ENCODE measurements at places on chromosomes 7 and 10.

DNA sequence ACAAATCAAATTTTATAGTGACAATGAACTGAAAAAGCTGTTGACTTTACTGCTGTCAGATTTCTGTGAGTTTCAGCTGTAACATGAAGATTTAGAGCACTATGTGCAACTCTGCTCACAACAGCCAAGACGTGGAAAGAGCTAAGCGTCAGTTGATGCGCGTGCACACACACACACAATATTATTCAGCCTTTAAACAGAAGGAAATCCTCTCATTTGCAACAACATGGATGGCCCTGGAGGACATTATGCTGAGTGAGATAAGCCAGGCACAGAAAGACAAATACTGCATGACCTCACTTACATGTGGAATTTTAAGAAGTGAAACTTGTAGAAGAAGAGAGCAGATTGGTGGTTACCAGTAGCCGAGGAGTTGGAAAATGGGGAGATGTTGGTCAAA lies 82.8 kb upstream of the FRMD4A start:
- DNase-seq, result no peak

GRCh38 chr7:140176122-140176701 lies 571 bp downstream of the KDM7A start:
- no peak for DNase-seq

DNA sequence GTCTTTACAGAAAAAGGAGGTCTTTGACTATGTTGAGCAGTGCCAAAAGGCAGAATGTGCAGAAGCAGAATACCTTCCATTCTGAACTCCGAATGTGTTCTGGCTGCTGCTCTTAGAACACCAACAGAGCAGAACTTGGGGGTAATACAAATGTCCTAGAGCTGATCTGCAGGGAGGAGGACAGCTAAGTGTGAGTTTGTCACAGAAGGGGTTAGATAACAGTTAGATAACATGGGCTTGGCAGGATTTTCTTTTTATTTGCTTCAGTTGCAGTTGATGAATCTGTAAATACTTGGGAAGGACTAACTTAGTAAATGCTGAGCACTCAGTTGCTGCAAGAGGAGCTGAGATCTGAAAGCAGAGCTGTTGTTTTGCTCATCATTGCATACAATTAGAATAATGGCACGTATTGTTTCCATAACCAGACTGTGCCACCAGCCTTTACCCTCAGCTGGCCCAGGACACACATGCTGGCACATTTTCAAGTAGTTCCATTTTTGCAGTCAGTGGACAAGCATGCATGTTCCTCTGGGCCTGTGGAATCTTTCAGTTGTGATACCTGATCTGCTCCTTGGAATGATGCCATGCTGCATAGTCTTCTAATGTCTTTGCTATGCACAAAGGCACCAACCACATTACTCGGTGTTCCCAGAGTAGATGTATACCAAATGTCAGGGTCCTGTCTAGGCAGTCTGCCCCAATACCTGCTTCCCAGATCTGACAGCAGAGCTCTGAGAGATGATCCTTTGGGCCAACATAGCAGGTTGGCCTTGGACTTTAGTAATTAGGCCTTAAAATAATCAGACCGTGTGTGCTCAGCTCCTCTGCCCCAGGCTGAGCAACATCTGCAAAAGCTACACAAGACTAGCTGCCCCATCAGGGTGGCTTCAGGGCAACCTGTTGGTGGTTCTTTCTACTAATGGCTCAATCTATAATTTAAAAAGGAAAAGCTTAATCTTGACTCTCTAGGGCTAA lies 55.7 kb downstream of the GSDME start:
- DNase-seq, result no peak

GRCh38 chr10:92328993-92329392 lies 38.0 kb downstream of the MARCHF5 start:
- DNase-seq, result no peak

DNA sequence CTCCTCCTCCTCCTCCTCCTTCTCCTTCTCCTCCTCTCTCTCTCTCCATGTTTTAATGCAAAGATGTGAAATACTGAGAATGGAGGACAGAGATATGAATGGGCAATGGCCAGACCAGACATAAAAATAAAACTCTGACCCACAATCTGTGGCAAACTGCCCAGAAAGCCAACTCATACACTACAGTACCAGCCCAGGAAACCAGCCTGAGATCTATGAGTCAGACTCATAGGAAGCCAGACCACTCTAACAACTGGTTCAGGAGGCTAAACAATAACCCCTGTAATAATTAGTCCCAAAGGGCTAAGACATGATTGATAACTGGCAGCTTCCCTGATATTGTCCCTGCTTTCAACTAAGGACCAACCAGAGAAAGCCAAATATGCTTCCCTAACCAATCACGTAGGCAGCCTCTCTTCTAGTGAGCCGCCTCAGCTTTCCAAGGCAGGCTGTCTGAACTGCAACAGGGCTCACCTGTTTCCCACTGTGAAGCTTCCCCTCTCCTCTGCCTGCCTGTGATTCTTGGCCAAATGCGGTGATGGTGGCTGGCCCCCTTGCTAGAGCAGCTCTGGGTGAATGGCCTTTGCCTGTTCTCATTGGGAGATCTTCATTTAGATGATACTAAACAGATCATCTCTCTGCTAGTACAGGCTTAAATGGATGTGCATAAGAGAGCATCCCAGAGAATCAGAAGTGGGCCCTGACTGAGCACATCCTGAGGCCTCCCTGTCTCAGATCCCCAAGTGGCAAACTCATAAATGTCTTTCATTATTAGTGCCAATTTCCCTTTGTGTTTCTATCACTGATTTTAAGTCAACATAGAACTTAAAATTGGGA lies 817.6 kb downstream of the TNS3 start:
- no peak for DNase-seq

DNA sequence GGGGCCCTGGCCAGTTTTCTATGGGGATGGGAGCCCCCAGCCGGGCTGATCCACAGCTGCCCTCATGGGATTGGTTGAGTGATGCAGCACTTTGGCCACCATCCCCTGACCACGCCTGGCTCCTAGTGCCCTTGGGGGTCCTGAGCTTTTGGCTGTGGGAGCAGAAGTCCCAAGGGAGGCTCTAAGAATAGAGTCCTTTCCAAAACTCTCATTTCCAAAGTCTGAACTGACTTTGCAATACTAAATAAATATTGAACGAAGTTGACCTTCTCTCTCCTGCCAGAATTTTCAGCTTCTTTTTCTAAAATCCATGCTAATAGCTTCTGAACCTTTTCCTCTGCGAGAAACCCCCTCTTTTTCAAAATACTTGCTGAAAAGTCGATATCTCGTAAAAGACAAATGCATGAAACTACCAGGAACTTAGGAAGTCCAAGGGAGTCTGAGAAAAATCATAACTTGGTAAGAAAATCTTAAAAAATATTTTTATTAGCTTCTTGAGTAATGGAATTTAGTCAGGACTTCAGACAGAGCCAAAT lies 62.7 kb upstream of the IGFBP3 start:
- no peak for DNase-seq

DNA sequence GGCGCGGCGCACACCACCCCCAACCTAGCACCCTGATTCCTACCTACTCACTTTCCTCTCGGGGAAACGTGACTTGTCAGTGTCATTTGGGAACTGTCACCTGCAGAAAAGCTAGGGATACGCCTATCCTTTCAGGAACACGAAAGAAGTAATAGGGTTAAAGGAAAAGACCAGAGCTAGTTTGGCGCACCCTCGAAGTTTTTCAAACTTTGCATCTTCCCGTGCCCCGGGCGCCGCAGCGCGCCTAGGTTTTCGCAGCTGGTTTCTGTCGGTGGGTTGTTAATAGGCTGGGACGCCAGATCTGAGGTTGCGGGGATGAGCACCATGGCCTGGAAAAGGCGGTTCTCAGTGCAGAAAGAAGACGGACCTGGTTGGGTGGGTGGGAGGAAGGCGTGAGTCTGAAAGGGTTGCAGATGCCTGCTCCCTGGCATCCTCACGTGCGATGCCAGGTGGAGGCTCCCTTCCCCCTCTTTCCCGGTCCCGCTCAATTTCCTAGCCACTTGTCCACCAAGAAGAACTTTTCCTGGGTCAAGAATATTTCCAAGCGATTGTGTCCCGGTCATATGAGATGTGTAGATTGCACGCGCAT lies 568 bp upstream of the MEOX2 start:
- DNase-seq, result no peak

GRCh38 chr7:72244826-72245398 lies 167.2 kb downstream of the CALN1 start:
- no peak for DNase-seq

GRCh38 chr7:116780966-116781365 lies 81.4 kb upstream of the CAPZA2 start:
- no peak for DNase-seq

DNA sequence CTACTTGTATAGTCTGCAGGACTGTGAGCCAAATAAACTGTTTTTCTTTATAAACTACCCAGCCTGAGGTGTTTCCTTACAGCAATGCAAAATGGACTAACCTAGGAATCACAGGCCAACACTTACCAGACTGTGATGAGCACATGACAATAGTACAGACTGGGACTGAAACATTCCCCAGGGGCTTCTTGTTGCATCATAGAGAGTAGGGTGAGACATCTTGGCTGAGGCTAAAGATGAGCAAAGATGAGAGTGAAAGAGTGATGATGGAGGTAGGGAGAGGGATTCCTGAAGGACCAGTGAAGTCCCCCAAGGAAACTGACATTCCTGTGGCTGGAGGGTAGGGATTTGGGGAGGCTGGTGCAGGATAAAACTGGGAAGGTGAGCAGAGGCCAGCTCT lies 194.4 kb downstream of the TPST1 start:
- no peak for DNase-seq

GRCh38 chr10:114881417-114881816 lies 56.6 kb upstream of the TRUB1 start:
- no peak for DNase-seq

DNA sequence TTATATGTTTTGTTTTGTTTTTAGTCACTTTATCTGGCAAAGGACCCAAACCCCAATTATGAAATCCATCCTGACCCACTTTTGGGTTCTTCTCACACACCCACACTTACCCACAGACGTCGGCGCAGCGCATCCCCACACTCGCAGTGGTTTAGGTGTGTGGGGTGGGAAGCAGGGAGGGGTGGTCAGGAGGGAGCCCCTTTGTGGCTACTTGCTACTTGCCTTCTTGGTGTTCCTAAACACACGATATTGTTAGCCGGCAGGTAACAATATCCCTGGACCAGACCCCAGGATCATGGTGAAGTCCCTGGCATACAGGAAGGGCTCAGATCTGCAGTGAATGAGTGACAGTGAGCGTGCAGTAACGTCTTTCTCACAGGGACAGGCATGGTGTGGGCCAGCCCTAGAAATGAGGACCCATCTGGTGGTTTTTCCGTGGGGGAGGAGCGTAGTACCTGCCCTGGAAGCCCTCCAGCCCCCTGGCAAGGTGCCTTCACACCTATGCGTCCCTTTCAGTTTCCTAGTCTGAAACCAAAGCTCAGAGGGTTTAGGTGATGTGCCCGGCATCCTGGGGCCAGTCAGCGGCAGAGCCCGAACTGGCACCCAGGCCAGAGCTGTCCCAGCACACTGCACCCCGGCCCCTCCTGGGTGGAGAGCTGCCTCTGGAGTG lies 4.4 kb downstream of the SPOCK2 start:
- DNase-seq, result no peak

DNA sequence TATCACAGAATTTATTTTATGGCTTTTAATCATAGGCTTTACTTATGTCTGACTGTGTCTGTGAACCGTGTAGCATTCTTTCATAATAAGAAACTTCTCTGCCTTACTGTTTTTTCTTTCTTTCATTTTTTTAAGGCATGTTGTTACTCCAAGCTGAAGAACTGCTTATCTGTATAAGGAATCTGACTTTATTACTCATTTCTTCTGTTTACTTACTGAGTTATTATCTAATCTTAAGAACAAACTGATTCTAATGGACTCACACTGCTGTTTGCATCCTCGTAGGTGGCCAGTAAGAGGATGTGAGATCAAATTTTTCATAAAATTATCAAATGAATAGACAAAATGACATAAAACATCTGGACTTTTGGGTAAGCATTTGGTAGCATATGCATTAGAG lies 54.7 kb upstream of the DNAJC1 start:
- no peak for DNase-seq

- DNase-seq, result no peak
Measured at GRCh38 chr7:101576998-101577397, 52.1 kb downstream of the MYL10 start.

GRCh38 chr7:54141576-54141975 lies 400.6 kb upstream of the VSTM2A start:
- DNase-seq, result no peak

- no peak for DNase-seq
Measured at GRCh38 chr10:31362023-31362641, 43.1 kb downstream of the ZEB1 start.

GRCh38 chr7:134938141-134938540 lies 48.2 kb upstream of the AGBL3 start:
- DNase-seq, result no peak

DNA sequence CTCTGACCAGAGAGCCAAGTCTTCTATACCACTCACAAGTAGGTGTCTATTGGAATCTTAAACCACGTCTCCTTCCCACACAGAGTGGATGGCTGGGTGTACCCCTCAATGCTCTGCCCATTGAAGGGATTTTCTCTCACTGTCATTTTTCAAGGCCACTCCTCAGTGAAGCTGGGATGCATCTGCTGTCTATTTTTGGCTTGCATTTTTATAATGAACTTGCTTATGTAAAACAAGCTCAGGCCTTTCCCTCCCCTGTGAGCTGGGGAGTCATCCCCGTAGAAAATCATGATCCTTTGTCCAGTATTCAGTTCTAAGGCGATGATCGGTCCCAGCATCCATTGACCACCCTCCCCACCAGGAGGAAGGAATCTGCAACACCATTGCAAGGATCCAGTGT lies 9.8 kb upstream of the RBM17 start:
- no peak for DNase-seq

GRCh38 chr10:126042906-126043305 lies 146.5 kb downstream of the FANK1 start:
- DNase-seq, result no peak

DNA sequence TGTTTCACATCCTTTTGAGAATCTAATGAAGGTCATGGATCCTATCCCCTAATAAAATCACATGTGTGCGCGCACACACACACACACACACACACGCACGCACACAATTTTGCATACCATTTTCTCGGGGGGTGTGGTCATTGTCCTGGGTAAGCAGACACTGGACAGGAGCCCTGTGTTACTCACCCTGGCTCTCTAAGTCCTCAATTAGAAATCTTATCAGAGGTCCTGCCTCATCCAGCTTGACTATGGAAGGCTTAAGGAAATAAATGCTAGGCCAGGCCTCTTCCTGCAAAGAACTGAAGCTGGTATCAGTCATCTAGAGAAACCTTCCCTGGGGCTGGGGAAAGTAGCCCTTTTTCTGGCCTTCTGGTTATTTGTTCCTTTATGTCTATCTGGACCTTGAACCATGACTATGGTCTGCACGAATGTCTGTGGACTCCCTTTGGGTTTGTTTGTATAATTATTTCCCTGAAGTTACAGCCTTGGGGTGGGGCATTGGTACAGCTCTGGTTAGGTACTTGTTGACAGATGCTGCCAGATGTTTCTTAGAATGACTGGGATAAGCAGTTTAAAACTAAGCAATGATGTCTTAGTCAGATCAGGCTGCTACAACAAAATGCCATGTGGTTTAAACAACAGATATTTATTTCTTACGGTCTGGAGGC lies 208.5 kb downstream of the CCDC3 start:
- no peak for DNase-seq

DNA sequence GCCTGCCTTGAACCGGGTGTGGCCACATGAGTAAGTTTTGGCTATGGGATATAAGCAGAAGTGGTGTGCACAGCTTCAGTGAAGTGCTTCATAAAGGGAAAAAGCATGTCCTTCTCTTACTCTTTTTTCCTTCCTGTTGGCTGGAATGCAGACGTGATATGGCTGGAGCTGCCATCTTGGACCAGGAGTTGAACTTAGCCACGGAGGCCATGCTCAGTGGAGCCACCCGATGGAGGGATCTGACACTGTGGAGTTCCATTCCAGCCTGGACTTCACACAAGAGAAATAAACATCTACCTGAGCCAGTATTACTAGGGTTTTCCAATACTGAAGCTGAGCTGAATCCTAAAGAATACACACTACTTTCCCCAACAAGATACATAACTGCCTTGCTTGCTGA lies 52.3 kb downstream of the CCDC3 start:
- DNase-seq, result no peak

Measured in GM12864 (cell line).